ENCODE measurements at places on chromosomes 7 and 10. TPM values are rescaled to one million over a fixed set of nuclear protein-coding genes. Genes with fewer than 3 reads are reported as not detected.
A peak's percentile ranks its signal among the peaks of the same experiment; 100 is the strongest.

GRCh38 chr7:87876869-87877234, 559 bp downstream of the DBF4 start:
- no peaks in the 10 kb centered on the region for H3K27me3 ChIP-seq
- H3K4me1 ChIP-seq, result peaks cover 2% of the 10 kb centered on the region
- peak overlapping the region; percentile 93 for H3K4me3 ChIP-seq
- H3K36me3 ChIP-seq, result peaks cover 4% of the 10 kb centered on the region

DNA sequence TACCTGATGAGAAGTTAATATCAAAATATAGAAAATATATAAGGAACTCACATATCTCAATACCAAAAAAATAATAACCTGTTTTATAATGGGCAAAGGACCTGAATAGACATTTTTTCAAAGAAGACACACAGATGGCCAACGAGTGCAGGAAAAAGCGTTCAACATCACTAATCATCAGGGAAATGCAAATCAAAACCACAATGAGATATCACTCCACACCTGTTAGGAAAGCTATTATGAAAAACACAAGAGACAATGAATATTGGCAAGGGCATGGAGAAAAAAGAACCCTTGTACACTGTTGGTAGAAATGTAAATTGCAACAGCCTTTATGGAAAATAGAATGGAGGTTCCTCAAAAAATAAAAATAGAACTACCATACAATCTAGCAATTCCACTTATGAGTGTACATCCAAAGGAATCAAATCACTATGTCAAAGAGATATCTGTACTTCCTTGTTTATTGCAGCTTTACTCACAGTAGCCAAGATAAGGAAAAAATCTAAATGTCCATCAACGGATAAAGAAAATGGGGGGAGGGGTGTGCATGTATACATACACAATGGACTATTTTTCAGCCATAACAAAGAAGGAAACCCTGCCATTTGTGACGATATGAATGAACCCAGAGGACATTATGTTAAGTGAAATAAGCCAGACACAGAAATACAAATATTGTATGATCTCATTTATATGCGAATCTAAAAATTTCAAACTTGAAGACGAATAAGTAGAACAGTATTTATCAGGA, 3.6 kb upstream of the ALOX5 start:
- no peak for DNase-seq
- H3K4me1 ChIP-seq, result peaks cover 15% of the 10 kb centered on the region
- H3K4me3 ChIP-seq, result no peak overlapping the region

GRCh38 chr10:77210645-77211044, 427.0 kb downstream of the KCNMA1 start:
- H3K27ac ChIP-seq, result no peak overlapping the region
- H3K4me3 ChIP-seq, result no peak overlapping the region
- no peaks in the 10 kb centered on the region for H3K27me3 ChIP-seq

DNA sequence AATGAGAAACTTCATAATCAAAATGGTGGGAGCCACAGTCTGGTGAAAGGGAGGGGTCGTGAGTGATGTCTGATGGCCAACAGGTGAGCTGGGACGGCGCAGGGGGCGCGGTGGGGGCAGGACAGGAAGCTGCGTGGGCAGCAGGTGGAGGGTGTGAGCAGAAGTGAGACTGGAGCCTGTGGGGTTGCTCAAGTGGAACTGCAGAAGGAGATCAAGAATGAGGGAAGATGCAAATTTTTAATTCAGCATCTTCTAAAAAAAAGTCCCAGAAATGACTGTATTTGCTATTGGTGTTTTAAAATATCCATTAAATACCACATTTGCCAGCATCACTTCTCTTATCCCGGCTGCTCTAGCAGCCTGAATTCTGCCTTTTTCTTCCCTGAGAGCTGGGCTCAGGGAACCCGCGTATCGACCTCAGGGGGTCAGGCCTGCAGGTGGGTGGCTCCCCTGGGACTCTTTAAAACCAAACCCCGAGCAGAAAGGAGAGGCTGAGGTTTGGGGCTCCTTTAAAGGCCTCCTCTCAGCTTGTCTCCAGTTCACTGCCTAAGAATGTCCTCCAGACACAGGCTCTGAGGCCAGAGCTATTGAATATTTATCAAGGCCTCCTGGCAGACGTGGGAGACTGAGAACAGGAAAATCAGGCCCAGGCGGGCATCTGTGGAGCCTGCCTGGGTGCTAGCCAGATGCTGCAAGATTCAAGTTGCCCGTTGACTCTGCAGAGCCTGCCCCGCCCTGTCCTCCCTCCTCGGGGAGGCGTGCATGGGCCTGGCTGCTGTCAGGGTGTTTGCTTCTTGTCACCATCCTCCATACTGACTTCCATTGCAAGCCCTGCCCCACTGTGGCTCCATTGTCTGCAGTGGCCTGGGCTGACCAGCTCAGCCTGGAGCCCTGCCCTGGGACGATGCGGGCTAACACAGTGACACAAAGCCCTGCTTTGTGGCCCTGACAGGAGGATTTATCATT, 53.9 kb downstream of the SYPL1 start:
- no peak for DNase-seq
- H3K4me1 ChIP-seq, result peaks cover 4% of the 10 kb centered on the region
- H3K27me3 ChIP-seq, result peaks cover 4% of the 10 kb centered on the region
- H3K4me3 ChIP-seq, result no peak overlapping the region

DNA sequence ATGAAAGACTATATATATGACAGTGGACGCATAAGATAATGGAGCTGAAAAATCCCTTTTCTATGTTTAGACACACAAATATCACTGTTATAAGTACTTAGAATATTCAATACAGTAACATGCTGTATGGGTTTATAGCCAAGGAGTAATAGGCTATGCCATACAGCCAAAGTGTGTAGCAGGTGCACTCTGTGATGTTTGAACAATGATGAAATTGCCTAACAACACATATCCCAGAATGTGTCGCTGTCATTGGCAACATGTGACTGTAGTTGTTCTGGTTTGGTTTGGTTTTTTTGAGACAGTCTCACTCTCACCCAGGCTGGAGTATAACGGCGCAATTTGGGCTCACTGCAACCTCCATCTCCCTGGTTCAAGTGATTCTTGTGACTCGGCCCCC, 26.1 kb downstream of the NOM1 start:
- no peak for DNase-seq
- no peaks in the 10 kb centered on the region for H3K27me3 ChIP-seq
- no peak overlapping the region for H3K4me3 ChIP-seq
- H3K27ac ChIP-seq, result no peak overlapping the region

DNA sequence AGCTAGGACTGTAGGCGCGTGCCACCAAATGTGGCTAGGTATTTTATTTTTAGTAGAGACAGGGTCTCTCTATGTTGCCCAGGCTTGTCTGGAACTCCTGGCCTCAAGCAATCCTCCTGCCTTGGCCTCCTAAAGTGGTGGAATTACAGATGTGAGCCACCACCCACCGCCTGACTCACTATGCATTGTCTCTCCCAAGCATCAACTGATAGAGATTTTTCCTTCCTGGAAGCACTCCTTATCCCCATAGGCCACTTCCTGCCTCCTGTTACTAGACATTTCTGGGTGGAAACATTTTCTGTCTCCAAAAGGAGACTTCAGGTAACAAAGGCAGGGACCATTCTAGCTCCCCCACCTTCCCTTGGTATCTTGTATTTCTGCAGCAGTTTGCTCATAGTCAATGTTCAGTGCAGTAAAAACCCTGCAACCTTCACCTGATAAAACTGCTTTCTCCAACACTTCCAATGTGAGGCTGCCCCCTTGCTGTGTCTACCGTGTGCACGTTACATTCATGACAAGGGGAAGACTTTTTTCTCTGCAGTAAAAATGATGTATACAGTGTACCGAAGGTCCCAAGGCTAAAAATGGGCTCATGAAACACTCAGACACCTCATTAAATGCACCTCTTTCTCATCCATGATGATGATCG, 84.9 kb downstream of the NHLRC2 start:
- H3K36me3 ChIP-seq, result no peaks in the 10 kb centered on the region
- H3K27me3 ChIP-seq, result no peaks in the 10 kb centered on the region
- no peak for DNase-seq
- no peaks in the 10 kb centered on the region for H3K4me1 ChIP-seq

- no peaks in the 10 kb centered on the region for H3K4me1 ChIP-seq
- no peaks in the 10 kb centered on the region for H3K36me3 ChIP-seq
- peaks cover 3% of the 10 kb centered on the region for H3K27me3 ChIP-seq
- DNase-seq, result no peak
- H3K27ac ChIP-seq, result no peak overlapping the region
Observed at GRCh38 chr7:73802459-73802858, 28.3 kb upstream of the CLDN4 start.

- no peak overlapping the region for H3K27ac ChIP-seq
- H3K4me1 ChIP-seq, result peaks cover 19% of the 10 kb centered on the region
- no peak overlapping the region for H3K4me3 ChIP-seq
- H3K36me3 ChIP-seq, result peaks cover 75% of the 10 kb centered on the region
Observed at GRCh38 chr10:122243550-122243949, 27.5 kb upstream of the BTBD16 start.

DNA sequence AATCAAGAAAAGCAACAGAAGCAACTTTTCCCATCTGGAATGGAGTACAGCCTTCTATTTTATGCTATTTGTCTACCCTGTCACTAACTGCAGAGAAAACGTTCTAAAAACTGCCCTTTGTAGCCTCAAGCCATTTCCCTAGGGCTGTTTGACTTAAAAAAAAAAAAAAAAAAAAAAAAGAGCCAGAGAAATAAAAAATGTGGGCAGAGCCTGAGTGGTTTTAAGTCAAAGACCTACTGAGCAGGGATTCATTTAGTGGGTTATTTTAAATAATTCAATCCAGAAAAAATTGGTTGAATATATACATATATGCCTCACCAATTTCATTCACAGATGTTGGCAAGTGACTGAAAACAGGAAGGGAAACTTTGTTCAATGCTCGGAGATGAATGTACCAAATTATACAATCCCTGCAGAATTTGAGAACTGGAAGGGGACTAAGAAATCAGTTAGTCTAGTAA, 75.2 kb downstream of the PPP1R3C start:
- peak overlapping the region; percentile 62 for H3K27ac ChIP-seq
- peaks cover 18% of the 10 kb centered on the region for H3K4me1 ChIP-seq
- H3K27me3 ChIP-seq, result no peaks in the 10 kb centered on the region
- DNase-seq, result peak; percentile 78

DNA sequence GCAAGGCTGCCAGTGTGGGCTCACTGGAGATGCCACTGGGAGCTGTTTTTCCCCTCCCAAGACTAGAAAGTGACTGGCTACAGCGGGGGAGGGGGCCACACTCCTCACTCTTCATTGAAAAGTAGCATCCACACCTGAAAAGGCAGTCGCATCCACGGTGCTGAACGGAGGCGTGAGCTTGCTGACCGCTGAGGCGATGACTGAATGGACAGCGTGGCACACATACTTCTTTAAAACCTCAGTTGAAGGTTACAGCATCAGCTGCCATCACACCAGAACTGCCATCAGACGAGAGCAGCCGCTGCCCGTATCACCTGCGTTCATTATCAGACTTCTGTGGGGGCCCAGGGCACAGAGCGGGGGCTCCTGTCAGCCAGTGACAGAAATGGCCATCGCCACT, 327.2 kb downstream of the DNAJB6 start:
- no peak for DNase-seq
- no peak overlapping the region for H3K27ac ChIP-seq
- peaks cover 6% of the 10 kb centered on the region for H3K4me1 ChIP-seq
- peaks cover 23% of the 10 kb centered on the region for H3K27me3 ChIP-seq
- no peak overlapping the region for H3K4me3 ChIP-seq

DNA sequence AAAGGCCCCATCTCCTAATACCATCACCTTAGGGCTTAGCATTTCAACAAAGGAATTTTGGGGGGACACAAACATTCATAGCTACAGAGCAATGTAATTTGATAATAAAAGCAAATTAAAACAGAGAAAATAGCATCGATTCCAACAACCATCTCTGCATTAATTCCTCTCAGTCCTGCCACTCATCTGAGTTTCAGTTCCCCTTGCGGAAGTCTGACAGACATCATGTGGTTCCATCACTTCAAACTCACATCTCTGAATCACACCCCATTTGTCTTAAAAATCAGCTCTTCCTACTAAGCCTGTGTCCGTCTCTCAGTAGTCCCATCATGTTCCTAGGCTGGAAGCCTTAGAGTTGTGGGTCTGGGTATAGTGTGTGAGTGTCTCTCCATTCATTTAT, 3.6 kb downstream of the ADCK2 start:
- H3K27me3 ChIP-seq, result no peaks in the 10 kb centered on the region
- no peak for DNase-seq
- peaks cover 18% of the 10 kb centered on the region for H3K4me1 ChIP-seq
- H3K27ac ChIP-seq, result no peak overlapping the region
- H3K4me3 ChIP-seq, result no peak overlapping the region

DNA sequence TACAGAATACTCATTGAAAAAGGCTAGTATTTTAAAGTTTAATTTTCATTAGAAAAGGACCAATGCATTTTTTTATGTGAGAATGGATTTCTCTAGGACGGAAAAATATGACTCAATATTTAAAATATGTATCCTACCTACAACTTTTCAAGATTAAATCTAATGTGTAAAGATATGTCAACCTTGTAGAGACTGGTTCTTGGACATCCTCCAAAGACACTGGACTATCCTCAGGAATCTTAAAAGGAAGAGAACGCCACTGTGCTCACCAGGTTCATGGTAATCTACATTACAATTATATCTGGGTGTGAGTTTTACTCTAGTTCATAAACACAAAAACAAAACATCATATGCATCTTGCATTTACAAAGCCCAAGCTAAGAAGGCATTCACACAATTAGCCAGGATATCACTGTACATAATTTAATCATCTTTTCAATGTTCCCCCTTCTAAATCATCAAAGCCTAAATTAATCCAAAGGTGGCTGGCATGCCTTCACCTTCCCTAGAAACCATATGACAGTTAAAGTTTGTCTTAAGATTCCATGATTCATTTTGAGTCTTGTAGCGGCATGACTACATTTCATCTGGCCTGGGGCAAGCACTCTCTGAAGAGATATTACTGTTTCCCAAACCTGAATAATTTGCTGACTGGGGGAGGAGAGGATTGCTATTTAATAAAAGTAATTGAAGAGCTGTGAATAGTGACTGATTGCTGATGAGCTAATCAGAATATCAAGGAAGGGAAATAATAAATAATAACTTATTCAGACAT, 12.0 kb downstream of the SGCE start:
- H3K4me3 ChIP-seq, result no peak overlapping the region
- H3K4me1 ChIP-seq, result no peaks in the 10 kb centered on the region
- DNase-seq, result no peak
- H3K36me3 ChIP-seq, result peaks cover 2% of the 10 kb centered on the region

- no peak for DNase-seq
- no peak overlapping the region for H3K27ac ChIP-seq
- H3K4me1 ChIP-seq, result peaks cover 4% of the 10 kb centered on the region
- H3K27me3 ChIP-seq, result no peaks in the 10 kb centered on the region
Observed at GRCh38 chr7:47817917-47818316, 130.3 kb downstream of the PKD1L1 start.

DNA sequence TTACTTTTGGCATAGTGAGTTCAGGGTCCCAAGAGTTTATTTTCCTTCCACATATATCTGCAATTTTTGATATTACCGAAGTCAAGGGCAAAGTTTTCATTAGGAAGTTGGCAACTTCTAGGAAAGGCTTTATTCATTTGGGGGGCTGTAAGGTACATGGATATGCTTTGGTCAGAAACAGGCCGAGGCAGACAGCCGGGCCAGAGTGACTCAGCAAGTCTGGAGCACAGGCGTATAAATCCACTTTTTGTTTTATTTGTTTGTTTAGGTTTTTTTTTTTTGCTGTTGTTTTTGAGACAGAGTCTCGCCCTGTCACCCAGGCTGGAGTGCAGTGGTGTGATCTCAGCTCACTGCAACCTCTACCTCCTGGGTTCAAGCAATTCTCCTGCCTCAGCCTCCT, 3.7 kb downstream of the ZNF680 start:
- H3K27ac ChIP-seq, result no peak overlapping the region
- peak; percentile 27 for DNase-seq
- H3K27me3 ChIP-seq, result no peaks in the 10 kb centered on the region
- H3K36me3 ChIP-seq, result peaks cover 2% of the 10 kb centered on the region
- peaks cover 3% of the 10 kb centered on the region for H3K4me1 ChIP-seq

Gene CALCR
- total RNA-seq, result 9.4 TPM

Gene SLC13A1
- not detected for total RNA-seq

Gene NAT16
- total RNA-seq, result not detected

Gene PCLO
- 0.27 TPM for total RNA-seq

Gene SORCS3
- 0.13 TPM for total RNA-seq

Gene PAPOLB
- total RNA-seq, result 0.22 TPM
